AG09309 (cell line): ENCODE measurements at places on chromosomes 2 and 18.

GRCh38 chr18:79876497-79876896, 75.0 kb downstream of the SLC66A2 start:
- DNase-seq = no peak

GRCh38 chr2:68083346-68083745, 20.5 kb upstream of the C1D start:
- DNase-seq = no peak

GRCh38 chr2:26352892-26353291, 6.3 kb upstream of the ADGRF3 start:
- DNase-seq = no peak

DNA sequence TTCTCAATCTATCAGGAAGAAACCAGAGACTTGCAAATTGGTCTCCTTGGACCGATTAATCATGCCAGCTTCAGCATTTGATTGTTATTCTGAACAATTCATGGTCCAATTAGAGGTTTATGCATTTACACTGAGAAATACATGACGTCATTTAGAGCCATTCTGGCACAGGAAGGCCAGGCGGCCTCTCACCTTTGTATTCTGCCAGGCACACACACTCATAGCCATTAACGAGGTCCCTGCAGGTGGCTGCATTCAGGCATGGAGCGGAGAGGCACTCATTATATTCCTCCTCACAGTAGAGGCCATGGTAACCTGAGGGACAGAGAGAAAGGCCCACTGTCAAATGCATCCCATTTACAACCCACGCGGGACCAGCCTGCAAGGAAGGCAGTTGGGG, 146.8 kb upstream of the PID1 start:
- DNase-seq = no peak

- DNase-seq = no peak
Observed at GRCh38 chr2:105776560-105776928, 31.8 kb downstream of the NCK2 start.

DNA sequence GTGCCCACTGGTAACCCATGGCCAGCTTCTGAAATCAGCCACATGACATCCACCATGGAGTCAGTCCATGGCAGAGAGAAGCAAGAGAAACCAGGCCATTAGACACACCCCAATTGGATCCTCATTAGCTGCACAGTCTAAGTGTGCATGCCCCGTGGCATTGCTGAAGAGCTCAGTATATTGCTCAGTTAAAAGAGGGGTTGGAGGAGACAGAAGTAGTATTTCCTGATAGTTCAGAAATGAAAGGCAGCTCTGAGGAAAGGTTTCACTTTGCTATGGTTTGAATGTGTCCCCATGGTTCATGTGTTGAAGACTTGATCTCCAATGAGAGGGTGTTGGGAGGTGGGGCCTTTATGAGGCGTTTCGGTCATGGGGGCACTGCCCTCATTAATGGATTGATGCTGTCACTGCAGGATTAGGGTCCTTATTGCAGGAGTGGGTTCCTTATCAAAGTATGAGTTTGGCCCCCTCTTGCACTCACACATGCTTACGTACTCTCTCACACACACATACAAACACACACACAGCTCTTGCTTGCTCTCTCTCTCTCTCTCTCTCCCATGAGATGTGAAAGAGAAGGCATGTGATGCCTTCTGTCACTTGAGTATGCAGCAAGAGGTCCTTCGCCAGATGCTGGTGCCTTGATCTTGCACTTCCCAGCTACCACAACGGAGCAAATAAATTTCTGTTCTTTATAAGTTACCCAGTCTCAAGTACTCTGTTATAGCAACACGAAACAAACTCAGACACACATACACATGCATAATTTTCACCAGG, 58.0 kb downstream of the TMEM163 start:
- DNase-seq = no peak

DNA sequence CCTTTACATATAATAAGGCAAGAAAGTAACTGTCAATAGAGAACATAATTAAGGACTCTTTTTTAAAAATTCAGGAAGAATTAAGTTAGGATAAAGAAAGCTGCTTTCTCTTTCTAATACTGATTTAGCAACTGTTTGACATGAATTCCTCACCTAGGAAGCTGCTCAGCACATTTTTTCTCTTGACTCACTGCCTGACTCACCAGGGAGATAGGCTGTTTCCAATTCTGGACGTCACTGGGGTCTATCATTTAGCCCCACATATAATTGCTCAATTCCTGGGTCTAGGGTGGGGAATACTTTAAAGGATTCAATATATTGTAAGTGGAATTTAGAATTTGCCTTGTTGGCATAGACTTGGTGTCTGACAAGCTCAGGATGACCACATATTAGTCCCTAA, 50.8 kb upstream of the UGP2 start:
- DNase-seq = peak; percentile 41

DNA sequence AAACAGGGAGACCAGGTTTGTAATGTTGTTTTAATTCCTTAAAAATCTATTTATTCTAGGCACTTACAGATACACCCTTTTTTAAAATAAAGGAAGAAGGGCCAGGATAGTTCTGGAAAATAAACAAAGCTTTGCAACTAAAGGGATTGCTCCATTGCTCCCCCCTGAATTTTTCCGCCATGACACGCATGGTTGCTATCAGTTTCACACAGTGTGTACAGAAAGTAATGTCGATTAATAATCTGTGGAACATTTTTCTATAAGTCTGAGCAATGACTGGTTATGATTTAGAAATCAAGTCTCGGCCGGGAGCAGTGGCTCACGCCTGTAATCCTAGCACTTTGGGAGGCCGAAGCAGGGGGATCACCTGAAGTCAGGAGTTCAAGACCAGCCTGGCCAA, 90.8 kb downstream of the GAREM1 start:
- DNase-seq = no peak

DNA sequence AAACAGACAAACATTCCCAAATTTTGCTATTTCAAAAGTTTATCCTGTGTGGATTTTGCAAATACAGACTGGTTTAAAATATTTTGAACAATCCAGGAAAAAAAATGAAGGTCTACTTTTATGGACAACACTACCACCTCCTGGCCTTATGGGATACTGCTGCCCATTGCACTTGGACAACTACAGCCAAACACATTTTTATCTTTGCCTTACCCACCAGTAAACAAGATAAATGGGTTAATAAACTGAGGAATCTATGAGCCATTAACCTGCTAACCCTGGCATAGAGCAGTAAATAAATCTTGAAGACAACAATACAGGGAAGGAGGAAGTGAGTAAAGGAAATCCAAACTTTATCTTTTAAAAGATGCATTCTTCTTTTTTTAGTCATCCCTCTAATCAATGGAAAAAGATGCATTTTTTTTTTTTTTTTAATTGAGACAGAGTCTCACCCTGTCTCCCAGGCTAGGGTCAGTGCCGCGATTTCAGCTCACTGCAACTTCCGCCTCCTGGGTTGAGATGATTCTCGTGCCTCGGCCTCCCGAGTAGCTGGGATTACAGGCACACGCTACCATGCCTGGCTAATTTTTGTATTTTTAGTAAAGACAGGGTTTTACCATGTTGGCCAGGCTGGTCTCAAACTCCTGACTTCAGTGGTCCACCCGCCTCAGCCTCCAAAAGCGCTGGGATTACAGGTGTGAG, 2.1 kb upstream of the SPIRE1 start:
- DNase-seq = no peak

DNA sequence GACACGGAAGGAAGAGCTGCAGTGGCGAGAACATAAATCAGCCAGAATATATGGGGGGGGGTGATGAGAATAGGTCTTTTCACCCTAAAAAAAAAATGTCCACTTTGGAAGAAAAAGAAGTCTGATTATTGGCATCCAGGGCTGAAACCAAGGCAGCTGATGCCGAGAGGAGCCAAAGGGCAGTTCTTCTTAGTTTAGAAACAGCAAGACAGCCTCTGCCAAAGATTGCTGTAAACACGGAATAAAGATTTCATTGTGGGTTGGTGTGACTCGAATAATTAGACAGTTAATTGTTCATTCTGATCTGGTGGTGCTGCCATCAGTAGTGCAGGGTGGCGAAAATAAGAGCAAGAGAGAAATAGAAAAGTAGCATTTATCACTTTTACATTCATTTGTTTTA, 3.5 kb downstream of the CDH20 start:
- DNase-seq = no peak

DNA sequence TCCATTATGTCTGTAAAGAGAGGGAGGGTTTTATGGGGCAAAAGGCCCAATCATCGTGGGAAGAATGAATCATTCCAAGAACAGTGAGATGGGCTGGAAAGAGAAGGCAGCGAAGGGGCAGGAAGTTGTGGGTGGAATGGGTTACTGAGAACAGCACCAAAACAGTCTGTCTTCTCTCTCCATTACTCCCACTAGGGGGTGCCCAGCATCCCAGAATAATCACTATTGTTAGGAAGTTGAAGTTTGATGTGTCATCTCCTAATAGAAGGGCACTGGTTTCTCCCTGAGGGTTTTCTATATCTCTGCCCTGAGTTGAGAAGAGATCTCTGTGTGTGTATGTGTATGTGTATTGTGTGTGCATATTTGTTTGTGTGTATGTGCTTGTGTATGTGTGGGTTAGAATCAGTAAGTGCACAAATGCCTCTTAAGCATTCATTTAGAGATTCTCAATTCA, 76.6 kb upstream of the MAP4K3 start:
- peak; percentile 93 for DNase-seq

GRCh38 chr2:136809998-136810397, 44.7 kb downstream of the THSD7B start:
- DNase-seq = no peak

- DNase-seq = no peak
Observed at GRCh38 chr2:71634567-71634966, 181.2 kb downstream of the DYSF start.
